ENCODE measurements at places on chromosomes 5 and 9.

DNA sequence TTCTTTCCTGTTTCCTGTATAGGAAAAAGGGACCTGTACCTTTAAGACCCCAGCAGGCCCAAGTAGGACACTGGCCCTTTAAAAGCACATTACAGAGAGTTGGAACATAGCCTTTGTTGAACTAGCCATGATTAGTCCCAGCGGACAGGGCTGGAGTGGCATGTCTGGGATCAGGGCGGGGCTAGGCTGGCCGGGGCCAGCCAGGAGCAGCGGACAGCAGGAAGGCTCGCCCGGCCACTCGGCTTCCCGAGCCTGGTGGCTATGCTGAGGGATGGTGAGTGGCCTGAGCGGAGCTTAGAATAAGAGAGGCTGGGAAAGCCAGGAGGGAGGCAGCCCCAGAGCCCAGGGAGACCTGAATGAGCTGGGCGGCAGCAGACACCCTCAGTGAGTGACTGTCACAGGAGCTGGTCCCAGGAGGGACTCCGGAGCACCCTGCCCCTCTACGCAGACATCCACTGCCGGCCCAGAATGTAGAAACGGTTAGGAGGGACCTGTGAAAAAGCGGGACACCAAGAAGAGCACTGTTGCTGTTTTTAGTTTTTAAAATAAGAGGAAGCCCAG is 92.1 kb downstream of the DAB2IP start:
- peak; percentile 45 for DNase-seq

- peak; percentile 41 for DNase-seq
These were observed 24.0 kb upstream of the SLC9A3 start for GRCh38 chr5:548256-548655.

GRCh38 chr9:125650271-125650737 is 56.7 kb downstream of the MAPKAP1 start:
- peak; percentile 34 for DNase-seq

- DNase-seq, result no peak
These were observed 95.5 kb upstream of the PRLR start for GRCh38 chr5:35325836-35326235.

DNA sequence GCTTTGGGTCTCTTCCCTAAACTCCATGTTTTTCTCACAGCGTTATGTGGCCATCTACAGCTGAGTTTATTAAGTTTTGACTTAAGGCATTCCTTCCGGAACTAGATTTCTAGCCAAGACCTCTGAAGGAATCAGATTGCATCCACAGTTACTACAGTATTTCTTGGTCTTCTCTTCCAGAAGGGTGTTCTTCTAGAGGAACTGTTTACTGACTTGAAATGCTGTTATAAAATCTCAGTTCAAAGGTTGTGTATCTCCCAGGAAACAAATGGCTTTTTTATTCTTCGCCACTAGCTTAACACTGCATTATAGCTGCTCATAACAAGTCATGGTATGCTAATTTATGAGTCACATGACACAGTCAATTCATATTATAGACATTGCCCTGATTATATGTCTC is 55.3 kb upstream of the RAD23B start:
- DNase-seq, result no peak

DNA sequence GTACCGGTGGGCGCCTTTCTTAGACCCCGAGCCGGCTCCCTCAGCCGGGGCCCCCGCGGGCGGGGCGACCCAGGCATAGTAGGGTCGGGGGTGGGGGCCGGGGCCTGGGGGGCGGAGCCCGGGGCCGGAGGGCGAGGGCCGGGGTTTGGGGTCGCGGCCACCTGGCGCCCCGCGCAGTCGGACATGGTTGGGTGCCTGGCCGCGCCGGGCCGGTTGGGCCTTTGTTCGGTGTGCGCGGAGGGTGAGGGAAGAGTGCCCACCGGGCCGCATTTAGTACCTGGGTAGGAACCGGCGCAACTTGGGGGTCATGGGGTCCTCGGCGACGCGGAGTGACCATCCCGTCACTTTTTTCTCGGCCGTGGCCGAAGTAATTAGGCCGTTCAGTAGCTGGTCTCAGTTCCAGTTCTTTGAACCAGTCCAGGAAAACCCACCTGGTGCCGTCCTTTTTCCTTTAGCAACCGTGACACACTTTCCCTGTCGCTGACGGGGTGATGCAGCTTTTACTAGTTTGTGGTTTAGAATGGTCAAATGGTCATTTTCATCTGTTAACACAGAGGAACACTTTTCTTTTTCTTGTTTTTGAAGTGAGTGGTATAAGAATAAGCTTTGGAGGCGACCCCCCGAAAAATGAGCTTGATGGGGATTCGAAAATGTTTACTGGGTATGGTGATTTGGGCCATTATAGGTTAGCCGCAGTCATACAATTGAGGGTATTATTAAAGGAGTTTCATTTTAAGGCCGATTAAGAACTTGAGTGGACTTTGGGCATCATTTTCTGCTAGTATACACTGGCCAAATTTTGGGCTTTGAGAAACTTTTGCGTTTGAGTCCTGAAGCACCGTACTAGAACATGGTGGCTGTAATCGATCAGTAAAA is 589 bp downstream of the CKS2 start:
- DNase-seq, result no peak

DNA sequence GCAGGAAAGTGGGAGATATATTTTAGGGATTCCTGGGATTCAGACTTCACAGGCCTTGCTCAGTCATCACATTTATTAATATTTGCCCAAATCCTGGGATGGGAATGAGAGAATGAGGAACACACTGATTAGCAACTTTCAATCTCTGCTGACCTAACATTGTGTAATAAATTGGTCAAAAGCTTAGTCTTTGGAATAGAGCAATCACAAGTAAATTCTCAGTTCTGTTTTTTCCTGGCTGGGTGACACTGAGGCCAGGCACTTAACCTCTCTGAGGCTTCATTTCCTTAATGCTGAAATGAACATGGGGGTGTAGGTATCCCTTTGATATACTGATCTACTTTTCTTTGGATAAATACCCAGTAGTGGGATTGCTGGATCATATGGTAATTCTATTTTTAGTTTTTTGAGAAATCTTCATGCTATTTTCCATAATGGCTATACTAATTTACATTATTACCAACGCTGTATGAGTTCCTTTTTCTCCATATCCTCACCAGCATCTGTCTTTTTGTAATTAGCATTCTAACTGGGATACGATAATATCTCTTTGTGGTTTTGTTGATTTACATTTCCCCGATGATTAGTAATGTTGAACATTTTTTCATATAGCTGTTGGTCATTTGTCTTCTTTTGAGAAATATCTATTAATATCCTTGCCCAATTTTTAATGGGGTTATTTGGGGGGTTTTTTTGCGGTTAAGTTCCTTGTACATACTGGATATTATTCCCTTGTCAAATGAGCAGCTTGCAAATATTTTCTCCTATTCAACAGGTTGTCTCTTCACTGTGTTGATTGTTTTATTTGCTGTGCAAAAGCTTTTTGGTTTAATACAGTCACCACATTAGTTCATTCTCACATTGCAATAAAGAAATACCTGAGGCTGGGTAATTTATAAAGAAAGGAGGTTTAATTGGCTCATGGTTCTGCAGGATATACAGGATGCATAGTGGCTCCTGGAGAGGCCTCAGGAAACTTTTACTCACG is 36.8 kb upstream of the NIPBL start:
- no peak for DNase-seq

GRCh38 chr5:170849374-170849773 is 12.4 kb upstream of the RANBP17 start:
- DNase-seq, result no peak

DNA sequence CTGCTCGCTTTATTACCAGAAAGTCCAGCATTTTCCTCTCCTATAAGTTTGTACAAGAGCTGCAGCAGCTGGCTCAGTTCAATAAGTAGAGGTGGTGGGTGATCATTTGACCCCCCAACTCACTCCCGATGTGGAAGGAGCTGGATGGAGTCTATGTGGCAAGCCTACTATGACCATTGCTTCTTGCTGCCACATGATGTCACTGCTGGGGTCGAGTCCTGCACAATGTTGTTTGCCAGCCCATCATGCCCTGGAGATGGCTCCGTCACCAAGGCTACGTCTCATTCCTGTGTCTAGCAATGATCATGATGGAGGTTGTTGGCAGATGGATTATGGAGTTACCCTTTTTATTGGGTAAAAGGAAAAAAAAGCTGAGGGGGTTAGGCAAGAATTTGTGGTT is 266.3 kb downstream of the PSAT1 start:
- no peak for DNase-seq

GRCh38 chr5:127667926-127668325 is 19.0 kb downstream of the CTXN3 start:
- no peak for DNase-seq

GRCh38 chr9:123741214-123741613 is 188.7 kb downstream of the DENND1A start:
- DNase-seq, result no peak

- DNase-seq, result no peak
These were observed 216.9 kb downstream of the C9orf50 start for GRCh38 chr9:129403779-129404620.

DNA sequence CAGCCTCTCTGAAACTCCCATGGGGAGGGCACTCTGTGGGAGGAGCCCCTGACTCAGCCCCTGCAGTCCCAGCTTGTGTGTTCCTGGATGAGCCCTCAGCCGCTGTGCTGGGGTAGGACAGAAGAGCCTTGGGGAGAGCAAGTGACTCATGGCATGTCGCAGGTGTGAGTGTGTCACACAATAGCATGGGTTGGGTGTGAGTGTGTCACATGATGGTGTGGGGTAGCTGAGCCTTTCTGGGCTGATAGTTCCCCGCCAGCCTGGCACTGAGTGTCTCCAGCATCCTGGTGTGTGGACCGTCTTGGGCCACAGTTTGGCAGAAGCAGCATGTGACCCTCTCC is 83.4 kb downstream of the PHF2 start:
- no peak for DNase-seq

GRCh38 chr9:70297141-70297540 is 38.4 kb downstream of the SMC5 start:
- DNase-seq, result no peak

DNA sequence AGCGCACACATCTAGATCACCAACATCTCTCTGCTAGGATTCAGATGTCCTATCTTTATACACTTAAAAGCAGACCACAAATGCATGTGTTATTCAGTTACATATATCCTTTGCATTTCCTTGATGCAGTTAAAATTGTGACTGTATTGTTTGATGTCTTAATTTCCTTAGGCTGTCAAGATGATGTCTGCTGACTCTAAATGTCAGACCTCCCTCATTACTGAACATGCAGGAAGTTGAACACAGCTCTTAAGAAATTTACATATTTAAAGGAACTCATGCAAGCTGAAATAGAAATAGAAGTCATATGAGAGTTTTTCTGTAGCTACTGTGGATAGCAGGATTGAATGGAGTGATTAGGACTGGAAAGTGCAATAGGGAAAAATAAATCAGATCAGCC is 336.5 kb upstream of the SEMA6A start:
- no peak for DNase-seq

GRCh38 chr9:22054076-22054475 is 45.0 kb upstream of the CDKN2B start:
- DNase-seq, result no peak

DNA sequence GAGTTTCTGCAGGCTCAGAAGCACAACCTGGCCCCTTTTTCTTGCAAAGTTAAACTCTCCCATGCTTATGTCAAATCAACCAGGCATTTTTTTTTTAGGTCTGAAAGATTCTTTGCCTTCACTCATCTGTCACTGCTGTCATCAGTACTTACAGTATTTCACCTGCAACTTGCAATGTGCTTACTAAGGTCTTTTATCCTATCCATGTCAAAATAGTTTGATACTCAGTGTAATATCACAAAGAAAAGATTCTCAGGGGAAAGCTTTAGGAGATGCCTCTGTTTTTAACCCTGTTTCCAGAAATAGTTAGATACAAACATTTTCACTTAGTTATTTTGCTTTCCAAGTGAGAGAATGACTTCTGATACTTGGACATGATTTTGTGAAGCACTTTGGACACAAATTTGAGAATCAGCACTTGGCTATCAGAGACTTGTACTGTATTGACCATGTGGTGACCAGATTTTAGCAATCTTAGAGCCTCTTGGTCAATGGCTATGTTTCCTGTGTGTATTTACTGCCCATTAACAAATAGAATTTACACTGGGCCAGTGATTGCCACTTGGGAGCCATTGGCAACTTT is 428.2 kb downstream of the IRX1 start:
- DNase-seq, result no peak

- DNase-seq, result no peak
These were observed 286.8 kb upstream of the PANK3 start for GRCh38 chr5:168865968-168866367.

DNA sequence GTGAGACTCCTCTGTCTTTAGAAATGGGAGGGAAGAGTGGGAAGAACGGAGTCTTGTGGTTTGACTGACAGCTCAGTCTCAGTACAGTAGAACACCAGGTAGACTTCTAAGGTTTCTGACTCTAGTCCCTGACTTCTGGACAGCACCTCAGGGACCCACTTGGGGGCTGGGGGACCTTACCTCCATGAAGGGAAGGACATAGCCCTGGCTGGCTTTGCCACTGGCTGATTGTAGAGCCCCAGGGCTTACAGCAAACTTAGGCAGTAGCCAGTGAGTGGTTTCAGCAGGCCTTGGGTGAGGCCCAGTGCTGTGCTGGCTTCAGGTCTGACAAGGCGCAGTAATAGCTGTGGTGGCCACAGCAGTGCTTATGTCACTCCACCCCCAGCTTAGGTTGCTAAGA is 290.0 kb upstream of the PRR16 start:
- DNase-seq, result no peak

DNA sequence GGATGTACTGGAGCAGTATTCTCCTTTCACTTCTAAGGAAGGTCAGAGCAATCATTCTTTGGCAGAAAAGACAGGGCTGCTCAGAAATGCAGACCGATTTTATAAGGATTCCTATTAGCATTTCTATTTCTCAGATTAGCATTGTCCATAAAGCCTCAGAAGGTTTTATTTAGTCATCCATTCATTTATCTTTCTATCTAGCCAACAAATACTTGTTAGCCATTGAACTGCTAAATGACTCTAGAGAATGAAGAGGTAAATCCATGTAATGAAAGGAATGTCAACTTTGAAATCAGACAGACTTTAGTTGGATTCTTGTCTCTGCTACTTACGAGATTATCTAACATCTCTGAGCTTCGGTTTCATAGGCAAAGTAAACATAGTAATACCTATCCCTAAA is 165.2 kb downstream of the SLC25A46 start:
- no peak for DNase-seq

DNA sequence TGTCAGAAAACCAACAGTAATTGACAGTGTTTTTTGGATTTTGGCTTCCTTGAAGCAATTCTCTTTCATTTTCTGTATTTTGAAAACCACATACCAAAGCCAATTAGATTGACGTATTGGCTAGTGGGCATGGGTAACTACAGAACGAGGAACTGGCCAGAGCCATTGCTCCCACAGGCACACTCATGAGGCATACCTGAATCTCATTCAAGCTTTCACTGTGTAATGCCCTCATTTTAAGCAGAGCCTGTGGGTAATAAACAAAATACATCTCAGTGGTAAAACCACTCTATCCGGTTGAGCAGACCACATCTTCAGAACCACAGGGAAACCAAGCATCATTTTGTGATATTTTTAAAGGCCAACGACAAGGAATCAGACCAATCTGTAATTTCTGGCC is 394.1 kb downstream of the ZNF608 start:
- DNase-seq, result no peak

DNA sequence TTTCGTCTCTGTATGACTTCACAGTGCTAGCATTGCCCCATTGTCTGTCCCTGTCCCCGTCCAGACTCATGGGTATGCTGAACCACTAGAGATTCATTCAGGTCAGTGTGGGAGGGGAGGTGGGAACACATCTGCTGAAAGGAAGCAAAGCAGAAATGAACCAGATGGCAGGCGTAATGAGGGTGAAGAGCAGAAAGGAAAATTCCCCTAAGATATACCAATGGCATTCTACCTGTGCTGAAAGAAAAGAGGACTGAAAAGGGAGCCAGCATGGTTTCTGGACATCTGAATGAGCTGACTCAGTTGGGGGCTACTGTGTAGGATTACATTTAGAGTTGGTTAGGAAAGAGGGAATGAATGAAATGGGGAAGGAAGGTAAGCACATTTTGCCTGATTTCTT is 678.7 kb downstream of the MAT2B start:
- DNase-seq, result no peak
